ENCODE measurements at places on chromosomes 1 and 21.

DNA sequence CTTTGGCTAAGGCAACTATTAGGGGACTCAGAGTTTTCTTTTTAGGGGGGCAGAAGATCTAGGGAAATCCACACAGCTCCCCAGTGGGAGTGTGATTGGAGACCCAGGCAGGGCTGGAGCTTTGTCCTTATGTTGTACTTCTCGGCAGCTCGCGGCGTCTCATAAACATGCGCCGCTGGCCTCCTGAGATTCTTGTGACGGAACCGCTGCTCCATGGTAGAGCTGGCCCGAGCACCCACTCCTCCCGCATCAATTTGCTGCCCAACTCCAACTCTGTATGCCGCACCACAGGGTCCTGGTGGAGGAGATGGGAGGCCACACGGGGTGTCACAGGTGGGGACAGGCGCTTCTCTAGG lies 143.9 kb downstream of the GALNT2 start:
- DNase-seq: no peak

DNA sequence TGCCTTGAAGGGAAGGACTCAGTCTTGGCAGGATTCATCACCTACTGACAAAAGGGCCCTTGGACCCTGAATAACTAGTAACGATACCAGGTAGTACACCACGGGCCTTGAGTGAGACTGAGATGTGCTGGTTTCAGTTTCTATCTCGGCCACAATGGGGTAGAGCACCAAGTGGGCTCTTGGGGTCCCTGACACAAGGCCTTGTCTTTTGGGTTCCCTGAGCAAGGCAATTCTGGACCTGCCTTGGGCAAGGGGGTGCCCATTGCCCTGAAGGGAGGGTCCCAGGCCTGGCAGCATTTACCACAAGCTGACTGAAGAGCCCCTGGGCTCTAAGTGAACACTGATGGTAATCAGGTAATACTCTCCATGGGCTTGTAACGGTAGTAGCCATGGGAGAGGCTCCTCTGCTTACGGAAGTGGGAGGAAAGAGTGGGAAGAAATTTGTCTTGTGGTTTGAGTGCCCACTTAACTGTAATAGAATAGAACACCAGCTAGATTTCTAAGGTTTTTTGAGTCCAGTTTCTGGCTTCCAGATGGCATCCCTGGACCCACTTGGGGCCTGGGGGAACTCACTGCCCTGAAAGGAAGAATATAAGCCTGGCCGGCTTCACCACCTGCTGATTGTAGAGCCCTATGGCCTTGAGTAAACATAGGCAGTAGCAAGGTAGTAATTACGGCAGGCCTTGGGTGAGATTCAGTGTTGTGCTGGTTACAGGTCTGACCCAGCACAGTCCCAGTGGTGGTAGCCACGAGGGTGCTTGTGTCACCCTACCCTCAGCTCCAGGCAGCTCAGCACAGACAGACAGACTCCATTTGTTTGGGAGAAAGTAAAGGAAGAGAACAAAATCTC lies 58.5 kb downstream of the WDR4 start:
- DNase-seq: no peak

DNA sequence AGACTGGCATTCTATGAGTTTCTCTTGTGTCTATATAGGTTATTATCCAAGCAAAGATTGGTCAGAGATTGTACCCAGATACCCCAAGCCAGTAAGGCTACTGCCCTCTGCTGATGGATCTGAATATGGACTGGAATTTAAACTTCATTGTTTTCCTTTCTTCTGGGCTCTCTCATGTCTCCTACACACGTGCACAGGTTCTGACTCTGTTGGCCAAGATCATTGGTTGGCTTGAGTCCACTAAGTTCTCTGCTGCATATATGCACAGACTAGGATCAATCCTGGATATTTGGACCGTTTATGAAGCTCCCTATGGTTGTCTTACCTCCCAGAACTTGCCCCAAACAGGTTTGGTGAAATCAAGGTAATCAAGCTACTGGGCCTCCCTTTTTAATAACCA lies 69.7 kb downstream of the CC2D1B start:
- peak; percentile 48 for DNase-seq

DNA sequence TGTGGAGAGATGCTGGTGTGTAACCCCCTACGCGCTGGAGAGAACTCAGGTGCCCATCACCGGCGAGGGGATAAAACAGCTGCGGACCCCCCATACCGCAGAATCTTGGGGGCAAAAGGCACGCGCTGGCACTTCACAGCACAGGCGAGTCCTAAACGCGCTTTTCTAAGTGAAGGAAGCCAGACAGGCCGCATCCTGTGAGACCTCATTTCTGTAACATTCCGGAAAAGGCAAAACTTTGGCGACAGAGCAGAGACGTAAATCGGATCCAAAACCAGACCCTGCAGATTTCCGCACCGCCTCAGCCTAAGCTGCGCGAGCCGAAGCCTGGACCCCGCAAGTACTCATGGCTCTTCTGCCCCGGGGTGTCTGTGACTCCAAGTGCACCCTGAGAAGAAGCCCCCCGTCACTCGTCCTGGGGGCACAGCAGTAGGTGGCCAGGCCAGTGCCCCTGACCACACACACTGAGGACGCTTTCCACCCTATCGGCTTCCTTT lies 60.9 kb downstream of the SLX9 start:
- DNase-seq: peak; percentile 54

DNA sequence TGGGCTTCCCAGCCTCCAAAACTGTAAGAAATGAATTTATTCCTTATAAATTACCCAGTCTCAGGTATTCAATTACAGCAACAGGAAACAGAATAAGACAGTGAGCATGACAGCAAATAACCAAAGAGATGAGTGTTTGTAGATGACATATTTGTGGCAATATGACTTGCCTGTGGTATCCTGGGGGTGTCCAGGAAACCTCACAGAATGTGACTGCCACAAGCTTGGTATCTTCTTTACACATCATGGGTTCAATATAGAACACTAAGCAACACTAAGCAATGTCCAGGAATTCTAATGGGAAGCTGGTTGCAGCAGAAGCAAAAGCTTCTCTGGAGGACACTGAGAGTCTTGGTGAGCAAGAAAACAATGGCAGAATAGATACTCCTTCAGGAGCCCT lies 236.4 kb upstream of the BEND5 start:
- no peak for DNase-seq

DNA sequence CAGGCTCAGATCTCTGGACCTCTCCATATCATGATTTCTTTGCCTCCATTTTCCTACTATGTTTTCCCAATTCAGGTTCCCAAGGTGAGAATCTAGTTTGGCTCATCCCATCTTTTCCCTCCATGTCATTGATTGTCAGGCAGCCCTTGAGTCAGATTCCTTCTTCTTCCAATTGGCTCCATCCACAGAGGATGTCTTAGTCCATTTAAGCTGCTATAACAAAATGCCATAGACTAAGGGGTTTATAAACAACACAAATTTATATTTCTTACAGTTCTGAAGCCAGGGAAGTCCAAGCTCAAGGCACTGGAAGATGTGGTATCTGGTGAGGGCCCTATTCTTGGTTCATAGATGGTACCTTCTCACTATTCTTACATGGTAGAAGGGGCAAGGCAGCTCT lies 42.8 kb upstream of the SLC2A1 start:
- DNase-seq: no peak

GRCh38 chr21:46029186-46029924 lies 47.8 kb downstream of the COL6A1 start:
- DNase-seq: no peak

DNA sequence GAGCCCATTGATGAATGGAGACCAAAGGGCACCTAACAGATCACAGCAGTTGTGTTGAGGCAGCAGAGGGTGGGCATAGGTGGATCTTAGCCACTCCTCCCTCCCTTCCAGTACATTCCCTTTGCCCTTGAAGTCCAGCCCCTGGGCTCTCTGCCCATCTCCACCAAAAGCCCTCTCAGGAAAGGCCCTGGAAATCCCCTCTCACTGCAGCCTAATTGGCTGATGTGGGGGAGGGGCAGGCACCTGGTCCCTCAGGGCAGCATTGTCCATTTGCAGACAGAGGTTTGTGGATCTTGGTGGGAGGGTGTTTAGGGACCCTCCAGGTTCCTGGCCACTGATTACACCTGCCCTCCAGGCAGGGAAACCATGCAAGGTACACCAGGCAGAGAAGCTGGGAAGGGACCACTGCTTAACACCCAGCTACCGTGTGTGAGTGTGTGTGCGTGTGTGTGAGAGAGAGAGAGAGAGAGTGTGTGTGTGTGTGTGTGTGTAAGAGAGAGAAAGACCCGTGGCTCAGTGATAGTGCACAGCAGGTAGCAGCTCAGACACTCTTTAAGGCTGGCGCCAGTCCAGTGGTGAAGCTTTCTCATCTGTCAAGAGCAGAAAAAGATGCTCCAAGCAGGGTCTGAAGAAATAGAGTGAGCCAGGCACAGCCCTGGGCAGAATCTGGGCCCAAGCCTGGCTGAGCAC lies 71.1 kb downstream of the MATN1 start:
- no peak for DNase-seq

DNA sequence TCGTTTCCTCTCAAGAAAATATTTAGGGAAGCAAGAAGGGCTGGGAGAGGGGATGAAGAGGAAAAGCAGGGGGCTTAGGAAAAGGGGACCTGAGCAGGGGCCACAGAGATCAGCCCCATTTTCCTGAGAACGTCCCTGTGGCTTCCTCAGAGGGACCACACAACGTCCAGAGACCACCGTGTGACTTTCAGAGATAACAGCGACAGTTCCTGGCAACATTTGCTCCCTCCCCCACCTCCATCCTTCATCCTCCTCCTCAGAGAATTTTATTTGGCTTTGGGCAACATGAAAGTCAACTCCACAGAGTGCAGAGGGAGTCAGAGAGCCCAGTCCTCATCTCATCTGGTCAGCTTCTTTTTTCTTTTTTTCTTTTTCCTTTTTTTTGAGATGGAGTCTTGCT lies 50.9 kb downstream of the RUNX1 start:
- no peak for DNase-seq

- no peak for DNase-seq
These were observed 839 bp downstream of the SWT1 start for GRCh38 chr1:185157599-185158412.

- DNase-seq: no peak
These were observed 70.7 kb downstream of the KCNJ6 start for GRCh38 chr21:37845535-37845934.

GRCh38 chr1:94305704-94306103 lies 68.3 kb upstream of the ARHGAP29 start:
- DNase-seq: peak; percentile 75

DNA sequence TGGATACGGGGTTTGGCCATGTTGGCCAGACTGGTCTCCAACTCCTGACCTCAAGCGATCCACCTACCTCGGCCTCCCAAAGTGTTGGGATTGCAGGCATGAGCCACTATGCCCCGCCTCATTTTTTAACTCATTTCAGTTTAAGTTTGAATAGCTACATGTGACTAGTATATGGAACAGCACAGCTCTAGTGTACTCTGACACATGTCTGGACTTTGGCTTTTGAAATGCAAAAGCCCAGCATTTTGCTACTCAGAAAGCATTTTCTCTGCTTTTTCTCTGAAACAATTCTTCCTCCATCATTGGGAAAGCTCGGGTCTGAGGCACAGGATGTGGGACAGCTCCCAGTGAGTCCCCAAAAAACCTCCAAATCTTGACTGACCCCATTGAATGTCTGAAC lies 4.0 kb upstream of the SSR2 start:
- no peak for DNase-seq

DNA sequence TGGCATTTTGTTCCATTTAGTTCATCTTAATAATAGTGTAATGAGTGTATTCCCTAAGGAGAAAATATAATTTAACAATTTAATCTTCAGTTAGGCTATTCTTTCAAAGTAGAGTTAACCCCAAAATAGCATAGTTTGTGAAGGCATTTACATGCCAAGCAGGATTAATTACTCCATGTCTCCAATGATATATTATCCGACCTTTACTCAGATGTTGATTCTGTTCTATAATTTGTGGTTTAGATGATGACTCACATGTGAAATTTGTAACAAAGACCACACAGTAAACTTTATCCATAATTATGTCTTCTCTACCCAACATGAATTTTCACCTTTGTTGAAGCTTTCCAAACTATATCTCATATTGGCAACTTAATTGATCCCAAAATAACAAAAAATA lies 2065.2 kb downstream of the MRPL39 start:
- no peak for DNase-seq

GRCh38 chr1:110237386-110238152 lies 27.5 kb downstream of the KCNC4 start:
- DNase-seq: no peak

DNA sequence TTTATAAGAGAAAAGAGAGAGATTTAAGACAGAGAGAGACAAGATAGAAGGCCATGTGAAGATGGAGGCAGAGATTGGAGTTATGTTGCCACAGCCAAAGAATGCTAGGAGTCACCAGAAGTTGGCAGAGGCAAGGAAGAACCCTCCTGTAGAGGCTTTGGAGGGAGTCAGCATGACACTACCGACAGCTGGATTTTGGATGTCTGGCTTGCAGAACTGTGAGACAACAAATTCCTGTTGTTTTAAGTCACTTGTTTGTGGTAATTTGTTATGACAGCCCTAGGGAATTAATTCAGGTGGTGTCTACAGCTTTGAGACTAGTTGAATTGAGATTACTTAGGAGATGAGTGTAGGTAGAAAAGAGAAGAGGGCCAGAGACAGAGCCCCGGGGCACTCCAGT lies 158.5 kb downstream of the DNM3 start:
- no peak for DNase-seq

- no peak for DNase-seq
These were observed 4.7 kb downstream of the SPEN start for GRCh38 chr1:15852036-15852827.

DNA sequence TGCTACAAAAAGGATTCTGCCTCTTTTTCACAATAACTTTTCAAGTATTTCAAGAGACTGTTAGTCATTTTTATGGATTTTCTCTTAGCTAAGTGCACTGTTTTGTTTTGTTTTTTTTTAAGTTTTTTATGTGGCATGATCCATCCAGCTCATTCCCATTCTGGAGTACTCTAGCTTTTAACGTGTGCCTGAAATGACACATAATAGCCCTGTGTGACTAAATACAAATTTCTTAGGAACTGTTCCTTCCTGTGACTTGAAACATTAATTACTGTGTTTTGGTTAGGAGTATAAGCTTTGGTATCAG lies 143.9 kb downstream of the HS2ST1 start:
- no peak for DNase-seq

- no peak for DNase-seq
These were observed 40.6 kb downstream of the TCP10L start for GRCh38 chr21:32544697-32545096.

- peak; percentile 71 for DNase-seq
These were observed at the start of gene BACE2 for GRCh38 chr21:41167348-41168342. Gene BACE2 (plus strand): TSS chr21:41168160. CDS start chr21:41168264, 104 bp downstream.

DNA sequence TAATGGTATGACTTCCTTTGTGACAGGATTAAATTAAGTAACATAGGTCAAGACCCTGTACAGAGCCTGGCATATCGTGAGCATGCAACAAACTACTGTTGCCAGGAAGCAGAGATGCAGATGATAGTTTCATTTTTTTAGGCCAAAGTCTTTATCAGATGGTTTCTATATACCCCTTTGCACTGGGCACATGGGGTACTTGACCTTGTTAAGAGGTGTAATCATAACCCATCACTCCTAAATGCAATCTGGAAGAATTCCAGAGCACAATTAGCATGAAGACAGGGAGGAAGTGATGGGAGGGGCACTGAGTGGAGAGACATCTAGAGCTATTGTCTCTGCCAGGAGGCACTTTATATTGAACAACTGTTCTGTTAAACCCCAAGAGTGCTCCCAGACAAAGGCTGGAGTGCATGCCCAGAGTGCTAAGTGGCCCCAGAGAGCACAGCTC lies 22.1 kb downstream of the ZBTB17 start:
- DNase-seq: no peak

- DNase-seq: no peak
These were observed 38.6 kb downstream of the ATP1B1 start for GRCh38 chr1:169144941-169145626.

- DNase-seq: peak; percentile 59
These were observed 31.3 kb downstream of the SMAP2 start for GRCh38 chr1:40404670-40405462.

- no peak for DNase-seq
These were observed 418.1 kb downstream of the DISC1 start for GRCh38 chr1:232044728-232045127.
